ENCODE measurements at places on chromosomes 5 and 9.

GRCh38 chr9:12773562-12773961 lies 1.3 kb upstream of the LURAP1L start:
- DNase-seq, result no peak

- DNase-seq, result no peak
Observed at GRCh38 chr5:171680485-171680884, 105.1 kb upstream of the SMIM23 start.

DNA sequence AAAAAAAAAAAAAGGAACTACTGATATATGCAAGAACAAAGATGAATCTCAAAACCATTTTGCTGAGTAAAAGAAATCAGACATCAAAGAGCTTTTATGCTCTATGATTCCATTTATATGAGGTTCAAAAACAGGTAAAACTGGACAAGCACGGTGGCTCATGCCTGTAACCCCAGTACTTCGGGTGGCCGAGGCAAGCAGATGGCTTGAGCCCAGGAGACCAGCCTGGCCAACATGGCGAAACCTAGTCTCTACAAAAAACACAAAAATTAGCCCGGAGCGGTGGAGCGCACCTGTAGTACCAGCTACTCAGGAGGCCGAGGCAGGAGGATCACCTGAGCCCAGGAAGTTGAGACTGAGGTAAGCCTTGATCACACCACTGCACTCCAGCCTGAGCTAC lies 7.8 kb downstream of the PTBP3 start:
- no peak for DNase-seq

GRCh38 chr5:177546258-177546741 lies 8.1 kb downstream of the FAM193B start:
- no peak for DNase-seq

DNA sequence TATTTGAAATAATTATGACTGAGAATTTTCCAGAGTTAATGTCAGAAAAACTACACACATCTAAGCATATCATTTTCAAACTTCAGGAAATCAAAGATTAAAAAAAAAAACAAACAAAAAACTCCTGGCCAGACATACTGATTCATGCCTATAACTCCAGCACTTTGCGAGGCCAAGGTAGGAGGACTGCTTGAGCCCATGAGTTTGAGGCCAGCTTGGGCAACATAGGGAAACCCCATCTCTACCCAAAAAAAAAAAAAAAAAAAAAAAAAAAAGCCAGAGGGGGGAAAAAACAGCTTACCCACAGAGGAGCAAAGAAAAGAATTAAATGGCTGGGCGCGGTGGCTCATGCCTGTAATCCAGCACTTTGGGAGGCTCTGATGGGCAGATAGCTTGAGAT lies 22.4 kb downstream of the EFCAB9 start:
- DNase-seq, result no peak

DNA sequence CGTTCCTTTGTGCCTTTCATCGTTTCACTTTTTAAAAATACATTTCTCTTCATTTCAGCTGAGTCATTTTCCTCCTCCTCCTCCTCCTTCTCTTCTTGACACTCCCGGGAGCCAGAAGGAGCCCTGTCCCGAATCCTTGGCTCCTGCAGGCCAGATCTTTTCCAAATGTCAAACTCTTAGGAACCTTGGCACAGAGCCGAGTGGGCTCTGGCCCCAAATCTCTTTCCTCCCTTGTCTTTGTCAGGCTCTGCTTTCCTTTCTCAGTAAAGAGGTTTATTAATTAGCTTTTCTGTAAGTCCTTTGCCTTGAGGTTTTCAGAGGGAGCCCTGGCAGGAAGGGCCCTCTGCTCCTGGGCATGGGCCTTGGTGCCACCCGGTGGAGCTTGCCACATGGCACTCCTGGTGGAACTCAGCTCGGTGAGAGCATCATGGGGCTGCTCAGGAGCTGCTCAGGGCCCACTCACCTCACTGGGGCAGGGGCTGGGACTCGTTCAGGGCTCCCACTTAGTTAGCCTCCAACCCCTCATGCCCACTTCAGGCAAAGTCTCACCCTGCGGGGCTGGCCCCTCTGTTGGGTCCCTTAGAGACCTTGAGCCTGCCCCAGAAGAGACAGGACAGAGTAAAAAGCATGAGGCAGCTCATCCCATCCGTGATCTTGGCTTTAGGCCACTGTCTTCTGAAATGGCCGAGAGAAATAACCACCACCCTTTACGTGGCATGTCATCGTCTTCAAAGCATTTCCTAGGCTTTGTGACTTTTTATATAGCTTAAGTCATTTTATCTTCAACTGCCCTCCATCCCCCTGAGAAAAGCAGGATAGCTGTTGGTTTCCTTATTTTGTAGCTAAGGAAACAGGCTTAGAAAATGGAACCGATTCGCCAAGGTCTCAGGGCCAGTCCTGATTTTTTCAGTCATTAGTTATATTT lies 17.1 kb downstream of the STC2 start:
- DNase-seq, result no peak

All from stimulated activated CD4-positive, alpha-beta T cell treated with anti-CD3 and anti-CD28 coated beads, Interleukin-12 subunit alpha, Interleukin-12 subunit beta, amount 100 ng/mL, for 48 hours (primary cell).